ENCODE measurements at places on chromosomes 16 and 17.

DNA sequence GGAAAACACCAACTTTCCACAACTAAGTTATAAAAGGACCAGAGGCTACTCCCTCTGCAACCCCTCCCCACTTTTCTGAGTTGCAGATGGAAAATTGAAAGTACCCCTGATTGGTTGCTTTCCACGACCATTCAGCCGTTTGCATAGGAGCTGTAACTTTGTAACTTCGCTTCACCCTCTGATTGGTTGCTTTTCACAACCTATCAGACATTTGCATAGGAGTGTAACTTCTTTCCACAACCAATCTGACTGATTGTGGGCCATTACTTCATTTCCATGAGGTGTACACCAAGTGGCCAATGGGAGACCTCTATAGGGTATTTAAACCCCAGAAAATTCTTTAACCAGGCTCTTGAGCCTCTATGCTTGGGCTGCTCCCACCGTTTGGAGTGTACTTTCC lies 644.1 kb downstream of the WWOX start:
- no peak for DNase-seq

- no peak for DNase-seq
These were observed 756.4 kb upstream of the EEF2KMT start for GRCh38 chr16:5854027-5854426.

GRCh38 chr17:8502126-8502525 lies 66.4 kb downstream of the NDEL1 start:
- no peak for DNase-seq

- DNase-seq: no peak
These were observed 2.0 kb downstream of the ADGRG1 start for GRCh38 chr16:57630407-57630797.

GRCh38 chr17:44277976-44278375 lies 10.0 kb upstream of the SLC4A1 start:
- DNase-seq: no peak

GRCh38 chr16:59697236-59697635 lies 963.1 kb upstream of the GOT2 start:
- DNase-seq: no peak

DNA sequence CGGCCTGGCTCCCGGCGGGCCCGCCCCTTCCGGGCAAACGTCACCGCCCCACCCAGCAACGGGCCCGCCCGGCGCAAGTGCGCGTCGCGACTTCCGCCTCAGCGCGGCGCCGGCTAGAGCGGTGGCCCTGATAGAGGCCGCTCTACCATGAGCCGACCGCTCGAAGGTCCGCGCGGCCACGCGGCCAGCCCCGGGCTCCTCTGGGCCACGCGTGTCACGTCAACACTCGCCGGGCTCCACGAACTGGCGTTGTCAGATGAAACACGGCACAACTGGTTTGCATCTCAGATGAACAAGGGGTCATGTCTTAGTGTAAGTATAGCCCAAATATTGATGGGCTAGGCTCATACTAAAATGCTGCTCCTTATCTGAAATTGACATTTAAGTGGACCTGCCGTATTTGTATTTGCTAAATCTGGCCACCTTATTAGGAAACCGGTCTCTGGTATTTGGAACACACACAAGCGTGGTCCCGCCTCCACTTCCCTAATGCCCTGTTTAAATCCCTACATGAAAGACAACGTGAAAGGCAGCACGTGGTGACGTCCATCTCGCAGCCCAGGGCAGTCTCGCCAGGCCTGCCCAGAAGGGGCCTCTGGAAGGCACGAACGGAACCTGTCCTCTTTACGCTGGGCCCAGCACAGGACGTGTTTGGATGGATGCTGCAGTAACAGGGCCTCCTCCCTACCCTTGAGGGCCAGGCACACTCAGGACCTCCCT lies at the start of gene ZNF598:
Gene ZNF598, minus strand, starts transcription at position 31 of the 720 bp plus-strand sequence.
- peak; percentile 84 for DNase-seq

- no peak for DNase-seq
These were observed 166.8 kb downstream of the SOX9 start for GRCh38 chr17:72287586-72287985.

DNA sequence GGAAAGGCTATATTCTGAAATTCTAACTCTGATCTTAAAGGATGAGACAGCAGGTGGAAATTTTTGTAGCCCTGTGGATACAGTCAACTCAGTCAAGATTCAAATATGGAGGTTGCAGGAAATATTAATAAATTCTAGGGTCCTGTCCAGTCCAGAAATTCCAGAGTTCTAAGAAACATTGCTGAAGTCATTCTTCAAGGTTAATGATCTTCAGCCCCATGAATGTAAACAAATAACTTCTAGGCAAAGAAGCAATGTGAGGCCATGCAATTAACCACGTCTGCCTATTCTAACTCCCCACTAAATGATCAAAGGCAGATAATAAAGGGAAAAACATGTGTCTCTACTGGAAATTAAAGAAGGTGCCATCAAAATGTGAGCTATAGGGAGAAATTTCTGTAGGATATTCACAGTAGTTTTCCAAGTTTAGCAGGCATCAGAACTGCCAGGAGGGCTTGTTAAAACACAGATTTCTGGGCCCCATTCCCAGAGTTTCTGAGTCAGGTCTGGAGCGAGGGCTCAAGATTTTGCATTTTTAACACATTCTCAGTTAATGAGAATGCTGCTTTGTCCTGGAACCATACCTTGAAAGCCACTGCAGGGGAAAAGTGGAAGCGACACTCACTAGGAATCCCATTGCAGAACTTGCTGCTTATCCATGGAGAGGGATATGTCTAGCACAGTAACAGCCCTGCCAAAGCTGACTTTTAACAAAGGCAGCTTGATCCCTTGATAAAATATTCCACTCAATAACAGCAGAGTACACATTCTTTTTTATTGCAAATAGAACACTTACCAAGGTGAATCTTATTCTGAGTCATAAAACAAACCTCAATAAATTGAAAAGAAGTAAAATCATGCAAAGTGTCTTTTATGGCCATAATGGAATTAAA lies 61.8 kb downstream of the DNAH3 start:
- no peak for DNase-seq
